ENCODE measurements at places on chromosomes 5 and 9.
A peak's percentile ranks its signal among the peaks of the same experiment; 100 is the strongest.

DNA sequence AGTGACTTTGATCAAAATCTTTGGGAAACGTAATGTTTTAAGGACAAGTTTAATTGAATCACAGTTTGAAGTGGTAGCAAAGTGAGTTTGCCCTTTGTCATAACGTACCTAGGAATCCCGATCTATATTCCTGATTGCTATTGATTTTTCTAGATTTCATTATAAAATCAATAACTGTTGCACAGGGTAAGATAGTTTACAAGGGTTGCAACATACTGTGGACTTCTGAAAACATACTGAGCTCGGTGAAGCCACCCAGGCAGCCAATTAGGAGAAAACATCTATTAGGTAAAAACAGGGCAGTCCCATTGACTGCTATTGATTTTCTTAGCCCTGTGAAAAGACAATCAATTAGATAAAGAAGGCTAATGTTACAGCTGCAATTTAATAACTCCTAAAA lies 659.9 kb downstream of the ISL1 start:
- DNase-seq: no peak

DNA sequence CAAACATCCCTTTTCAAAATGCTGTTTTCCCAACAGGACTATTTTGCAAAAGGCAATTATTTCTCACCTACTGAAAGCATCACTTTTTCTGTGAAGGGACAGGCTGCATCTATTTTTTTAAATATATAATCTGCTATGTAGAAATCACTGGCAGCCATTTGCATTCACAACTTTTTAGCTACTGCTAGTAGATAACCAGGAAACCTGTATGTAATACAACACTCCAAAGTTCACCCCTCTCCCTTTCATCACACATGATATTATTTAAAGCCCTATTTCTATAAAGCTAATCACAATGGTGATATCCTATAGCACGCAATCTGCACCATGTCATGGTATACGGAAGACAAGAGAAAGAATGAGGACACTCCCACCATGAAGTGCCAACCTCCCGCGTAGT lies 9.8 kb downstream of the DMGDH start:
- no peak for DNase-seq

- no peak for DNase-seq
Measured at GRCh38 chr9:79152306-79152705, 419.5 kb upstream of the TLE4 start.

DNA sequence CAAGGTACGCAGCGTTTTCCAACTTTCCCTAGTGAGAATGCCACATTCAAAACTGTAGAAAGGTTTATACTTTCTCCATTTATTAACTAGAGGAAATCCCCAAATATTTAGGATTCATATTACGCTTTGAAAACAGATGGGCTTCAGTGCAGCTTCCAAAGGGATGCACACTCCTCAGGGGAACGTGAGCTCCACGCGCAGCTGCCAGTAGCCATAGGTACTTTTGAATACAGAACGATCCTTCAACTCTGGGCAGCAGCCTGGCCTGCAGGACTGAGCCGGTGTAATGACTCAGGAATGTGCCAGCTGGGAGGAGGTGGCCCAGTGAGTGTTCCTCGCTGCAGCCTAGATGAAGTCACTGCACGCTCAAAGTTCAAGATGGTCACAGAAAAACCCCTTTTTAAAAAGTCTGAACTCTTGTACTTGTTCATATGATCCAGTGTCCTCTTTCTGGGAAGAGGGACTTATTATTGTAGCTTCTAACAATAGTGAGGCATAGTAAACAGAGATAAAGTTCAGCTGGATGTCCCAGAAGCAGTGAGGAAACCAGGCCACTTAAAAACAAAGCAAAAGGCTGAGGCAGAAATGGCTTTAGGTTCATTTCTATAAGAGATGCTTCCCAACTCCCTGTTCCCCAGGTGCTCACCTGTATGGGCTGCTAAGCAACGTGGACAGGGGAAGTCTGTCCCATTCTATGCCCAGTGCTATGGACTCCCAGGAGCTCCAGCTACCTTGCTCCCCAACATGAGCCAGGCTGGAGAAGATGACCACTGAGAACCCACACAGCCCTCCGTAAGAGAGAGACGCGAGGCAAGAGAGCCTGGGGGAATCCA lies 130.0 kb downstream of the LHFPL2 start:
- peak; percentile 86 for DNase-seq

DNA sequence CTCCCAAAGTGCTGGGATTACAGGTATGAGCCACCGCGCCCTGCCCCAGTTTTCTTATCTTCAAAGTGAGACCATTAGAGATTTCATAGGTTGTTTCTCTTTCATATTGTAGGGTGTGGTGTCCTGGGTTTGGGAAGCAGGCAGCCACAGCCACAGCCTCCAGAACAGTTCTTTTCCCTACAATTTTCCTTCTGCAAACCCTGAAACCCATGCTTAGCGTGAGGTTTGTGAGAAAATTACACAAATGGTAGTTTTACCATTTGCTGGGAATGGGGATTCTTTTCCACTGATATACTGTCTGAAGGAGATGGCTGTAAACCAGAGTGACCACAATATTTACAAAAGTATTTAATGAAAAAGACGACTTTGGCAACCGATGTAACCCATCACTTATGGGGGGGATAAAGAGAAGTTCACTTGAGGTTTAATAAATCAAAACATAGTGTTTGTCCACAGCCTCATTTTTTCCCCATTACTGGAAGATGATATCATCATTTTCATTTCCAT lies 26.7 kb upstream of the ECM2 start:
- DNase-seq: peak; percentile 76

- DNase-seq: no peak
Measured at GRCh38 chr5:55480781-55481180, 54.0 kb downstream of the PLPP1 start.

- DNase-seq: peak; percentile 89
Measured at GRCh38 chr9:129626079-129626624, at the start of gene NTMT1. NTMT1 (plus strand) TSS chr9:129626163; CDS start chr9:129632704, 6,541 bp downstream.

- DNase-seq: peak; percentile 81
Measured at GRCh38 chr5:144142139-144142823, 28.2 kb downstream of the YIPF5 start.

DNA sequence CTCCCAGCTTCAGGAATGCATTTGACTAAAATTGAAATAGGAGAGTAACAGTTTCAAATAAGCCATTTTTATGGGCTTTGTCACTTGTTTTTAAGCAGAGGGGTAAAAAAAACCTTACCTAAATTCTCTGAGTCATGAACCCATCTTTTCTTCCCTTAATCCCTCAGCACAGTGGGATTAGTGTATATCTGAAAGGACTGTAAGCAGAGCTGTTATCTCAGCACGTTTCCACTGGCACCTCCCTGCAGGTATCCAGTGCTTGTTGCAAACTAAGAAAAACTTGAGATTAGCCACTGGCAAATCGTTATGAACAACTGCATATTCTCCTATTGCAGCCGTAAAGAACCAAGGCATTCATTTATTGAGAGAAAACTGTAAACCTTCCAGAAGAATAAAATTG lies 872.7 kb downstream of the EFNA5 start:
- DNase-seq: no peak

DNA sequence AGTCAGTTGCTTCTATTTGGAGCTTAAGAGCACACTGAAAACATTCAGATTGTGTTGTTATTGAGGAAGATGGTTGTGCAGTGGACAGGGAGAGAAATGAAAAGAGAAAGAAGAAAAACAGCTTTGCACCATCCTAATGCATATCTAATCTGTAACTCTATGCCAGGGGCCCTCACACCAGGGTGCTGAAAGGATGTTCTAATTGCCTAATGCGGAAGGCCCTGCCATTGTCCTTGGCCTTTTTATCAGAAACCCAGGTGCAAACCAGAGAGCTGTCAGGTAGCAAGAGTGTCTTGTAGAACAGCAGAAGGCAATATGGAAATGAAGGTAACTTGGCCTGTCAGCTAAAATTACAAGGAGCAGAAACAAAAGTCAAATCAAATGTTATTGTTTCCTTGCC lies 384.5 kb upstream of the PIK3R1 start:
- no peak for DNase-seq

DNA sequence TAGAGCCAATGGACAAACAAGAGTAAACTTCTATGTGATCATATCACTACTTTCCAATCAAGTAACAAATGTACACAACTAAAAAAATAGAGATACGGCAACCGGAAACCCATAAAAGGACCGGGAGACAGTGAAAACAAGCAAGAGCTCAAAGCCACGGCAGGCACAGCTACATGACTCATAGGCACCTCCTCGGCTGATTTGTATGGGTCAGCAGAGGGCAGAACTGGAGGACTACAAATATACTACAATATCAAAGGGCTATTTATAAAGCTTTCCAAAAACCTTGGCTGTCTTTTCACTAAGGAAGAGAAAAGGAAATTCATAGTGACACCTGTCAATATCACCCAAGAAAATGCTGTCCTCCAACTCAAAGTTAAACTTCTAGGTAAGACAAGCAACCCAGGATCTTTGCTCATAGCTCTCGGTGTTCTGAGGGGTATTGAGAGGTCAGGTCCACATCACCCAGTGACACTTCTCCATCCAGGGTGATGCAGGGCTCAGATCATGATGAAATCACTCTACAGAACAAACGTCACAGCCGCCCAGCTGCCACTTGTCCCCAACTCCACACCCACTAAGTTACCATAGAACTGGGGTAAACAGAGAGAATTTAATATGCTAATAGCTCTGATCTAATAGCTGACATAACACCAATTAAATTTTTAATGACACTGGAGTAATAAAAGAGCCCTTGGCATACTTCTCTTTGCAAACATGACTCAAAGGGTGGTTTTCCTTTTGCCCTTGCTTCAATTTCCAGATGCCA lies 41.3 kb downstream of the PFDN1 start:
- no peak for DNase-seq

All from muscle of back (tissue), 13 donors.